ENCODE measurements at places on chromosomes 11 and 22.

GRCh38 chr11:83221694-83222093 lies 28.2 kb downstream of the ANKRD42 start:
- no peak for DNase-seq

DNA sequence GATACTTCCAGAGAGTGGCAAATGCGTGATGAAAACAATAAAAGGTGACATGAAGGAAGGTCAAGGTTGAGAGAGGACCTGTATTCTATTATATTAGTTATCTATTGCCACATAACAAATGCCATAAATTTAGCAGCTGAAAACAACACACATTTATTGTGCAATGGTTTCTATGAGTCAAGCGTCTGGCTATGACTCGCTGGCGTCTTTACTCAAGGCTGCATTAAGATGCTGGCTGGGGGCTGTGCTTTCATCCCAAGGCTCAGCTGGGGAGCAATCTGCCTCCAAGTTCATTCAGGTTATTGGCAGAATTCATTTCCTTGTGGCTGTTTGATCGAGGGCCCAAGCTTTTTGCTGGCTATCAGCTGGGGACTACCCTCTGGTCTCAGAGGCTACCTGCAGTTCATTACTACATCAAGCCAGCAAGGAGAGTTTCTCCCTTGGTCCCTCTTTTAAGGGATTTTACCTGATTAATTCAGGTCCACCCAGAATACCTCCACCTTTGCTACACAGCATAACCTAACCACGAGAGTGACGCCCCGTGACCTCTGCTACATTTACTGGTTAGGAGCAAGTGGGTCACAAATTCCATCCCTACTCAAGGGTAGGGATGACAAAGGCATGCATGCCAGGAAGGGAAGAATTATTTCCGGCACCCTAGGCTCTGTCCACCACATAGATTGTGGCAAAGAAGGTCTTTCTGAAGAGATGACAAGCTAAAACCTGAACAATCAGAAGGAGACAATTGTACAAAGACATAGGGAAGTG lies 549.1 kb downstream of the MN1 start:
- no peak for DNase-seq

DNA sequence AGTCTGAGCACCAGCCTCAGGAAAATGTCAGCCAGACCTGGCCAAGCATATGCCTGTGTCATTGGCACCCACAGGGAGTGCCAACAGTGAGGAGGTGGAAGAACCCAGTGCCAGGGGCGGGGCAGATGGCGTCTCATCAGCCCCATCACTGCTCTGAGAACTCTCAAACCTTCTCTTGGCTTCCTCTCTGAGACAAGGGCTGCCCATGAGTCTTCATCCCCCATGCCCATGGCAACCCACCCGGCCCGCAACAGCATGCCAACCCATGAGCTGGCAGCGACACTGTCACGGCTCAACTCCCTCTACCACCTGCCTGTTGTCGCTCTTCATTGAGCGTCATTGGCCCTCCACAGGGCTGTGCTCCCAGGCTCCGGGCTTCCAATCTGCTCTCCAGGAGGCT lies 340.5 kb downstream of the BUD13 start:
- DNase-seq, result no peak

DNA sequence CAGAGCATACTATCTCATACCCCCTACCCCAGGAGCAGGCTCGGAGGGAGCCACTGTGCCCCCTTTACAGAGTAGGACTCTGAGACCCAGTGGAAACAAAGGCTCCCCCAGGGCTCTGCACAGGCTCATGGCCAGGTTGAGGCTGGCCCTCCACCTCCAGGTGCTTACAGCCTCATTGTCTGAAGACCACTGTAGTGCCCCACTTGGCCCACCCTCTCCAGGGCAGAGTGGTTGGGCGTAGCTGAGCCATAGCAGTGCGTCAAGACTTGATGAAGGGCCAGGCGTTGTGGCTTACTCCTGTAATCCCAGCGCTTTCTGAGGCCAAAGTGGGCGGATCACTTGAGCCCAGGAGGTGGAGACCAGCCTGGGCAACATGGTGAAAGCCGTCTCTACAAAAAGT lies 1.7 kb downstream of the ANKRD13D start:
- DNase-seq, result no peak

GRCh38 chr22:48857202-48857805 lies 970.4 kb downstream of the BRD1 start:
- DNase-seq, result no peak

DNA sequence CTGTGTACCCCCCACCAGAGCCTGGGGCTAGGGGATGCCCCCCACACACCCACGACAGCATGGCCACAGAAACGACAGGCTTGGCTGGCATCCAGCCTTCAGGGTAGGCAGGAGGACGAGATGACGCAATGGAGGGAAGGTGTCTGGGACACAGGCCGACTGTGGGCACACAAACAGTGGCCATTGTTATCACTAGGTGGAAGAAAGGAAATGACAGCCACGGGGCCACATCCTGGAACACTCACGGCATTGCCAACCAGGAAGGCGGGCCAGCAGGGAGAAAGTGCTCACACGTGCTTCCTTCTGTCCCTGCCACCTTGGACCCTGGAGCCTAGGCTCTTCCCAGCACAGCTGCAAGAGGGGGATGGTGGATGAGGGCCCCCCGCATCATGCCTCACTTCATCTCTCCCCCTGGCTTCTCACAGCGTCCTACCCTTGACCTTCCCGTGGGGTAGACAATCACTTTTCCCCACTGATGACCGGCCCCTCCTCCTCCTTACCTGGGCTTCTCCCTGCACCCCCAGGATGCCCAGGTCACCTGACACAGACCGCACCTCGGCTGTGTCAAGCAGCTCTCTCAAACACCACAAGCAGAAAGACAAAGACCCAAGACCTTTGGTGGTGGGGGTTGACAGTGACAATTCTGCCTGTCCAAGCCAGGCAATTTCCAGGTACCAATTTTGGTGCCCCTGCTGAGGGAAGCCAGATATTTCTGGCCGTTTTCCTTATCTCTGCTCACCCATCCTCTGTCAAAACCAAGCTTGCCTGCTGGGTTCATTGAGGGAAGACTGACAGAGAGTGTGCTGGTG lies 8.6 kb downstream of the PLA2G6 start:
- no peak for DNase-seq

DNA sequence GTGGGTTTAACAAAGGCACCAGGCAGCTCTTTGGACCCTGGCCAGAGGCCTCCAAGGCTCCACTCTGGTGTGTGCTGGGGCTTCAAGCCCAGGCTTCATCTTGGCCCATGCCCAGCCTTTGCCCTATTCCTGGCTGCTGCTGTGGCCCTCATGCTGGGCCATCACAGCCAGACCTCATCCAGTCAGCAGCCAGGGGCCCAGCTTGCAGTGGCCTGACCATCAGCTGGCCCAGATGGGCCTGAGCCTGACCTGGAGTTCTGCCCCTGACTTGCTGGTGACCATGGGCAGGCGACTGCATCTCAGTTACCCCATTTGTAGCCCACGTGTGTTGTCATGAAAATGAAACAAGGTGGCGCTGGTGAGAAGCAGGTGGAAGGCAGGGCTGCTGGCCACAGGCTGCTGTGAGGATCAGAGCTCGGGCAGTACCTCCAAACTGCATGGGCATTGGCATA lies 76.1 kb downstream of the MED15 start:
- DNase-seq, result no peak

- DNase-seq, result no peak
Observed at GRCh38 chr22:40240686-40241085, 63.0 kb downstream of the TNRC6B start.

DNA sequence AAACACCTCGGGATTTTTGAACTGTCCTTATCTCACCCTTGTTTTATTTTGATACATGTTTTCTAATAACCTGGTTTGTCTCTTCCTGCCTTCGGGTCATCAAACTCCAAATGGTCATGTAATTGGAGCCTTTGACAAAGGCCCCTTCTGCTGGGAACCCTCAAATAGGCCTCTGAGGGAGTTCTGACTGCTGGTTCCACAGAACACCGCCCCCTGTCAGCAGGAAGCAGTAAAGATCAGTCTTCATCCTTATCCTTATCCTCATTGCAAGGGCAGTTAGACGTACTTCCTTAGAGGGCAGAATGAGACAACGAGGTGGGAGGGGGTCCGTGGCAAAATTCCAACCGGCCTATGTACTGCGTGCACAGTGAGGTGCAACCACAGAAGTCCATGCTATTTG lies 12.1 kb downstream of the TRIM51 start:
- DNase-seq, result no peak

GRCh38 chr11:100695911-100696310 lies 8.8 kb downstream of the ARHGAP42 start:
- no peak for DNase-seq

GRCh38 chr11:73971175-73971719 lies 11.4 kb downstream of the UCP2 start:
- no peak for DNase-seq

DNA sequence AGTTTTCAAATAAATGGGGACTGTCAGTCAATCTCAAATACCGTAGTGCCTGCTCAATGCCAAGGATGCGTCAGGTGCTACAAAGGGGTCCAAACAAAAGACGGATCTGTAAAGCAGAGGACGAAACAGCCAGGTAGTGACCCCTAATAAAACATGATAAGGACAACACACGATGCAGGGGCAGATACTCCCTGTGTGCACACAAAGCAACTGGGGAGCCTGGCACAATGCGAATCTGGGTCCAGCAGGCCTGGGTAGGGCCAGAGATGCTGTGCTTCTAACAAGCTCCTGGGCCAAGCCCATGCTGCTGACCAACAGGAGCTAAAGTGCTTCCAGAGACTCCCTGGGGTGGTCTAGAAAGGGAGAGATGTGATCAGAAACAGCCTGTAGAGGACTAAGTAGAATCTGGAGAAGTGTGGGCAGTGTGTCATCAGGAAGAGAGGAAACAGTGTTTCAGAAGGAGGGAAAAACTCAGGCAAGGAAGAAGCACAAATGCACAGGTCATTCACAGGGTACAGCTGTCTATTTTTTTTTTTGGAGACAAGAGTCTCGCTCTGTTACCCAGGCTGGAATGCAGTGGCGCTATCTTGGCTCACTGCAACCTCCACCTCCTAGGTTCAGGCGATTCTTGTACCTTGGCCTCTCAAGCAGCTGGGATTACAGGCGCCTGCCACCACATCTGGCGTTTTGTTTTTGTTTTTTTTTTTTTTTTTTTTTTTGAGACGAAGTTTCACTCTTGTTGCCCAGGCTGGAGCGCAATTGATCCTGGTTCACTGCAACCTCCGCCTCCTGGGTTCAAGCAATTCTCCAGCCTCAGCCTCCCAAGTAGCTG lies 74.5 kb downstream of the MICAL3 start:
- DNase-seq, result no peak

DNA sequence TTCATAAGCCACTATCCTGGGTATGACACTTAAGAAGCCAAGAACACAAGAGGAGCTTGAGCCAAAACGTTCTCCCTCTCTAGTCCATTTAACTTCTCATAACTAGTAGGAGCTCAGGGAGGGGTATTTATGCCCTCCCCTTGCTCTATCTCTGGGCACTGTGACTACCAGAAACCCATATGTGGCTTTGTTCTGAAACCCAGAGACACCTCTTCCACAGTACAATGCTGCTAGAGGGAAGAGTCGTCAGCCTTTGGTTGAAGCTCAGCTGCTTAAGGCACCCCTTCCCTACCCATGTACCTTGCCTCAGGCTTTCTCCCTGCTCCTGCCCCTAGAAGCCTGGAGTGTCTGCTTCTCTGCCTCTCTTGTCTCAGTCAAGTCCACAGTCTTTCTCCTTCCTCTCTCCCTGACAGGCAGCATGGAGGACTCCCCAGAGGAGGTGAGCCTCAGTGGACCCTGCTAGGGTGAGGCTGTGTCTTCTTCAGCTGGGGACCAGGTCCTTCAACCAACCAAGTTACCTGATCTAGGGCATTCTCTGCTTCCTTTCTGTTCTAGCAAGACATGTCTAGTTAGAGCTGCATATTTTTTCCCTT lies 23.1 kb upstream of the USP47 start:
- DNase-seq, result no peak

- DNase-seq, result no peak
Observed at GRCh38 chr11:130674686-130675308, 226.4 kb downstream of the ADAMTS15 start.

DNA sequence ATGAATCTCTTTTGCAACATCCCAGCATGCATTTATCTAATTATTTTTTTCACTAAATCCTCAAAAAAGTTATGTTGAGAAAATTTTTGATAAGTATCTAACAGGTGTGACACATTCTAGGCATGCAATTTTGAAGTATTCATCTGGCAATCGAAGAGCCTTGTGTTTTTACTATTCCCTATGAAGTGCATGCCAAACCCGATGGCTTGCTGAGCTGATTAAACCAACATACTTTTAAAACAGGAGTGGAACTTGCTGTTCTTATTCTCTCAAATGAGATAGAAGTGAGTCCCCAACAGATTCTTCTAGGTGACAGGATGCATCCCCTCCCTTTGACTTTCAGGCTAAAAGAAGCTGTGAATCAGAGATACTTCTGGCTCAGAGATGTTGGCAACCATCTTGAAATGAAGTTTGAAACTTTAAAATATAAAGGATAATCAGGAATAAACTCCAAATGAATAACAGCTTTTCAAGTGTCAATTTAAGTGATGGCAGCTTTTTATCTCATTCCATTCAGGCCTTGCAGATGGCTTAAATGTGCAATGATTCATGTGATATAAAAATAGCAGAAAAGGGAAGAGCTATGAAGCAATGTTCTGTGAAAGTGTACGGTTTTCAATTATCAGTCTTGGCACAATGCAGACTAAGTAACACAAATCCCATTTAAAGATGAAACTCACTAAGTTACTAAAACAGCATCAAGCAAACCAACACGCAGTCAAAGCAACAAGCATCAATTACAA lies 67.7 kb downstream of the APOL5 start:
- DNase-seq, result no peak

- DNase-seq, result no peak
Observed at GRCh38 chr11:107018219-107018901, at the start of gene GUCY1A2. GUCY1A2 (minus strand) TSS chr11:107018476; CDS start chr11:107018055, 421 bp downstream.

DNA sequence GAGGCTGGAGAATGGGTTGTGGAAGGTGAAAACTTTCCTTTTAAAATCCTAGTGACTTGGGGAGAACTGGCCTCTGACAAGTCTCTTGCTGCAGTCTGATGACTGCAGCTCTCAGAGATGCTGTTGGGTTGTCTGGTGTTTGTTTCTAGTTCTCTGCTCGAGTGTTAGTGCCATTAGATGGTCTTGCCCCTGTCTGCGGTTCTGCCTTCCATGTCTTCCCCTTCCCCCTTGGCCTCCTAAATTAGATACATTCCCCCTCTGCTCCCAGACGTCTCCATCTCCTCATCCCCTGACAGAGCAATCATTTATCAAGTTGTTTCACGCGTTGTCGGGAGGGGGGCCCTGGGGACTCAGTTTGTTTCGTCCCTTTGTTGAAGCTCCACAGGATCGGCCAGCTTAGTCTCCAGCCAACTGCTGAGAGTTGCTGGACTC lies 67.7 kb downstream of the CECR2 start:
- DNase-seq, result no peak

DNA sequence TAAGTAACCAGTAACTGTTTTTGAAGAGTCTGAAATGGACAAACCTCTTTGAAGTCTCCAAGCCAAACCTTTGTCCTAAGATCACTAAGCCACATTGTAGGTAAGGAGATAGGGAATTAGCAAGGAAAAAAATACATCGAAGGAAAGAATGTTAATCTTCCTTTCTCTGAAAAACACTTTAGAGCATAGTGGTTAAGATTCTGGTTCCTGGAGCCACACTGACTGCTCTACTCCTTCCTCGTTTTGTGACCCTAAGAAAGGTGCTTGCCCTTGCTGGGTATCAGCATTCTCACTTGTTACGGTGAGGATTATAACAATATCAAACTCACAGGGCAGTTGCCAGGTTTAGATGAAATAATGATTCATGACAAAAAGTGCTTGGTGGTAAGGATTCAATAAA lies 104.0 kb downstream of the SIK3 start:
- DNase-seq, result no peak

All from GM12864 (cell line).